ENCODE measurements at places on chromosomes 4 and X.

- no peak for DNase-seq
Observed at GRCh38 chr4:107721436-107722100, 1.5 kb upstream of the PAPSS1 start.

- no peak for DNase-seq
Observed at GRCh38 chrX:104621781-104622180, 55.8 kb downstream of the IL1RAPL2 start.

- peak; percentile 3 for DNase-seq
Observed at GRCh38 chrX:48083212-48083611, 11.8 kb upstream of the ZNF630 start.

- no peak for DNase-seq
Observed at GRCh38 chr4:168321006-168321405, 2.5 kb upstream of the DDX60 start.

- DNase-seq = no peak
Observed at GRCh38 chr4:189498457-189498856, 442.2 kb upstream of the FRG1 start.

- DNase-seq = no peak
Observed at GRCh38 chrX:123447506-123447905, 263.4 kb downstream of the GRIA3 start.

GRCh38 chr4:89598602-89599001 lies 238.4 kb downstream of the SNCA start:
- no peak for DNase-seq

- no peak for DNase-seq
Observed at GRCh38 chr4:139942241-139942640, 211.7 kb downstream of the MAML3 start.

DNA sequence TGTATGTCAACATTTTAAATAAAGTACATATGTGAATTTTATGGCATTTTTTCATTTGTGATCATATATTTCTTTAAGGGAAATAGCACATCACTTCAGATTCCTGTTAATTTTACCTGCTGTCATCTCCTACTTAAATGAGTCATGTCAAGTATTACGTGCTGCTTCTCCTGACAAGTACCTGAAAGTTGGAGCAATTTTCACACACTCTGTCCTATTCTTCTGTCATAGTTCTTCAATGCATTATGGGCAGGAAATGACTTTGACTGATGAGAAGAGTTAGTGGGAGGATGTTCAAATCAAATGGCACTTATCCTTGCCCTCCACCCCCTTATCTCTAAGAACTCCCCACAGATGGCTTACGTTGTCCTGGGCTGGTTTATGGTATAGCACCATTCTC lies 64.2 kb upstream of the SYTL5 start:
- DNase-seq = no peak

DNA sequence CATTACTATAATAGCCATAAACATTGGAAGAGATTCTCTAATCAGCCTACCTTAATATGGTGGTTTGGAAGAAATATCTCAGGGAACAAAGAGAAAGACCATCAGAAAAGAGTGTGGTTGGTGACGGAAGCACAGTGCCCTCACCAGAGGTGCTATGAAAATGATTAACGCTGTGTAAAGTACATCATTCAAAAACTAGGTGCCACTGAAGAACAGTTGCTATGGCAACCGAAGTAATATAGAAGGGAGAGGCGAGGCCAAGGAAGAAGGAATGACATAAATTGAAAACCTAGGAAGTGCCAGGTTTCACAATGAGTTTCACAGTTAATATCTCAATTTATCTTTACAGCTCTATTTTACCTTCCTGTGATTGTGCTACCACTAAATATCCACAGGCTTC lies 57.0 kb upstream of the ARSJ start:
- DNase-seq = no peak

GRCh38 chrX:103635436-103635835 lies 6.7 kb downstream of the TCEAL1 start:
- DNase-seq = no peak

DNA sequence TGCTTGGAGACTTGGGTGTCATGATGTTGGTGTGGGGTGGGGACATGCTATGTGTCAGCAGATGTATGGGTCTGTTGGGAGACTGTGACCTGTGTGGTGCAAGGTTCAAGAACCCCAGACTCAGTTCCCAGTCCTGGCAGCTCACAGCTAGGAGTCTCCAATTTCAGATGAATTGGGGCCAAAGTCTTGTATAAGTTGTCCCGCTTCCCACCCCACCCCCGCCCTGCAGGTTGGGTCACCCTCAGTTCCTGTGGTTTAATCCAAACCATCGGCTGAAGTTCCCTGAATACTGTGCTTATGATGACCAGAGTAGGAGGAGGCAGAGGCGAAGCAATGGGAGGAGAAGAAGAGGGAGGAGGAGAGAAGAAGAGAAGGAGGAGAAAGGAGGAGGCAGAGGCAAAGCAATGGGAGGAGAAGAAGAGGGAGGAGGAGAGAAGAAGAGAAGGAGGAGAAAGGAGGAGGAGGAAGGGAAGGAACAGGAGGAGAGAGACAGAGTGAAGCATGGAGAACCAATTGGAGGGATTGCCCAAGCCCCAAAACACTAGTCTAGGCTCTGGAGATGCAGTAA lies 112.6 kb downstream of the EFNB1 start:
- DNase-seq = no peak

GRCh38 chr4:8736090-8736825 lies 135.4 kb downstream of the HMX1 start:
- no peak for DNase-seq

GRCh38 chr4:5825321-5826041 lies 67.4 kb downstream of the CRMP1 start:
- no peak for DNase-seq

DNA sequence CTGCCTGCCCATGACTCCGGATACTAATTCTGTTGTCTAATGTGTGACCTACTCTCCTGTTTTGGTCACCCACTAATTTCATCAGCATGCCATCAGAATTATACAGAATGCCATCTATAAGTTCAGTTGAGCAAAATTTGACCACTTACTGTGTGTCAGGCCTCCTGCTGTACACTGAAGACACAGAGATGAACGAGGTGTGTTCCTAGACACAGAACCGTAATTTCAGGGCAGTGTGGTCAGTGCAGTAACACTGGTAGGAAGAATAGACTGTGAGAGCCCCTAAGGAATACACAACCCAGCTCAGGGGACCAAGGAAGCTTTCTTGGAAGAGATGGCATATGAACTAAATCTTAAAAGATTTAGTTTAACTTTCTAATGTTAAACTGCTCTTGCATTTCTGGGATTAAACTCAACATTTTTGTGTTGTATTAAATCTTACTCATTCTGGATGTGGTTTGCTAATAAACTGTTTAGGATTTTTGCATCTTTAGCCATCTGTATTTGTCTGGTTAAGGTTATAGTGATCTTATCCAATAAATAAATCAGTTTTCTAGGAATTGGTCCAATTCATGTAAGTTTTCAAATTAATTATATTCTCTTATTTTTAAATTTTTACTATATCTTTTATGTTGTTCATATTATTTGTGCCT lies 34.3 kb downstream of the KANTR start:
- DNase-seq = no peak

GRCh38 chrX:40759374-40759773 lies 24.0 kb upstream of the MED14 start:
- DNase-seq = no peak

DNA sequence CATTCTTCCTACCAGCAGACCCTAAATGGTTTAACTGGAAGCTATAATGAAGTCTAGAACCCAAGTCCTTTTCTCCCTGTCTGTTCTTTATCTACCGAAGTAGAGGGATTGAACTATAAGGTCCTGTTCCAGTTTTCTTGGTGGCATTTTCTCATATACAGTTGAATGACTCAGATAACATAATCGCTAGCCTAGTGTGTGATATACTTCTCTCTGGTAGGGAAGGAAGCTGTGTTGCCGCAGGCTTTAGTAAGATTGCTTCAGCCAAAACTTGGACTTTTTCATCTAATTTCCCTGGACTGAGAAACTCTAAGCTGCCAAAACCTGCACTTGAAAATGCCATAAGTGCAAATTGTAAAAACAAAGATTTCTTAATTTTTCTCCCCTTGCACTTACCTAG lies 123.4 kb downstream of the NWD2 start:
- DNase-seq = no peak

- no peak for DNase-seq
Observed at GRCh38 chr4:4968161-4968725, 51.0 kb downstream of the CYTL1 start.

GRCh38 chrX:50778272-50778671 lies 35.7 kb downstream of the SHROOM4 start:
- no peak for DNase-seq

- no peak for DNase-seq
Observed at GRCh38 chr4:12120968-12121367, 692.3 kb upstream of the HS3ST1 start.

- no peak for DNase-seq
Observed at GRCh38 chr4:42844422-42845070, 48.0 kb upstream of the GRXCR1 start.

DNA sequence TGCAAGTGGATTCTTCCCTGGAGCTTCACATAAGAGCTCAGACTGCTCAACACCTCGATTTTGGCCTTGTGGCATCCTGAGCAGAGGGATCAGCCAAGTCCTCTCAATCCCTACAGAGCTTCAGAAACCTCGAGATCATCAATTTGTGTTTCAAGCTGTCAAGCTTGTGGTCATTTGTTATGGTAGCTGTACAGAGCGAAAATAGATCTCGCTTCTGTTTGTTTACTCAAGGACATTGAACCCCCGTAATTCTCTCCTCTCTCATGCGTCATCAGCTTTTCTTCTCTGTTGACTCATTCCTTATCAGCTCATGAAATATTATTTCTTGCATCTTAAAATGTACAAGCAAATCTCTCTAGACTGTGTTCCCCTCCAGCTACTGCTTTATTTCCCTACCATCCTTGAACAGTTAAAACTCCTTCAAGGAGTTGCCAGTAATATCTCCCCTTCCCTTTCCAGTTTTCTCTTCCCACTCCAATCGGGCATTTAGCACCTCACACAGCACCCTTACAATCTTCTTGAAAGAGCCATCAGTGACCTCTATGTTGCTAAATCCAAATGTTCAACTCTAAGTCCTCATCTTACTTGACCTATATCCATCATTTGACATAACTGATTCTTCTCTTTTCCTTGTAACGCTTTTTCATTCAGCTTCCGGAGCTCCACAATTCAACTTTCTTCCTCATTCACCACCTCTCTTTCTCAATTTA lies 106.2 kb upstream of the FAT1 start:
- DNase-seq = no peak

DNA sequence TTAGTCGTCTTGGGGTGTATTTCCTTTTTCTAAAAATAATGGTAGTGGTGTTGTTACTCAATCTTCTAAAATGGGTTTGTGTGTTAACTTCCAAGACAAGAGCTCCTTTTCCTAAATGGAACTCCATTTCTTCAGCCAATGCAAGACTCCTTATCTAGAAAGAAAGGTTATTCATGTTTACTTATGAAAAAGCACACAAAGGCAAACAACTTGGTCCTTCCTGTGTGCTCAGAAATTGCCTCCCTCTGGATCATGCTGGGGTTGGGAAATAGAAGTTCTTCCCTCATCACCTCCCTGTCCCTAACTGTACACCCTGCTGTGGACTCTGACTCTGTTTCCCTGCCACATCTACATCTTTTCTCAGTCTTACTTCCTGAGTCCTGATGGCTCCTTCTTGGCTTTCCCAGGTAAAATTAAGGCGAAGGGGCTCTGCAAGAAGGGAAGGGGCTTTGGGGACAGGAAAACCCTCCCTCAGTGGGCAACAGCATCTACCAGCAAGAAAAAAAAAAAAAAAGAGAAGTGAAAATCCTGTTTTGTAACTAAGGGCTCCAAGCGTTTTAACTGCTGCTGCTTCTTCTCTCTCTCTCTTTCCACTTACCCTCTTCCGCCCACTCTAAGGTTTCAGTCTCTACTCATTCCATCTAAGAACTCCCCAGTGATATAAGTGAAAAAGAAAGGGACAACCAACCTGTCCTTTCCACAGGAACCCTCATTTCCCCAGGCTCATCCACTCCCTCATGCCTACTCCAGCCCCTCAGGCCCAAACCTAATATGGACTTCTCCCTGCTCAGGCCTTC lies 19.8 kb upstream of the TASL start:
- no peak for DNase-seq

DNA sequence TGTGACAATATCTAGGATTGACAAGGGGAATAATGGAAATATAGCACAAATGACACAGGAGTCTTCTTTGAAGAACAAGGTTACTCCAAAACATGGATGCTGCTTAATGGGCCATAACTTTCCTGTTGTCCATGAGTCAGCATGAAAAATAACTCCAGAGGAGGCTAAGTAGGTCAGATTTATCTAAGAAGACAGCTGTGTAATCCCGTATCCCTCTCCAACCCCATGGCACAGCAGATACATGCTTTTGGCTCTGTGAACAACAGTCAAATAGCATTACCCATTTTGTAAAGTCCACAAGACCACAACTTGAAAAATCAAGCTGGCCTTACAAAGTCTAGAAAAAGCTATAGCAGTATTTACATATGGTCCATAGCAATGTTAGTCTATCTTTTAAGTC lies 2.1 kb upstream of the TMEM131L start:
- no peak for DNase-seq

DNA sequence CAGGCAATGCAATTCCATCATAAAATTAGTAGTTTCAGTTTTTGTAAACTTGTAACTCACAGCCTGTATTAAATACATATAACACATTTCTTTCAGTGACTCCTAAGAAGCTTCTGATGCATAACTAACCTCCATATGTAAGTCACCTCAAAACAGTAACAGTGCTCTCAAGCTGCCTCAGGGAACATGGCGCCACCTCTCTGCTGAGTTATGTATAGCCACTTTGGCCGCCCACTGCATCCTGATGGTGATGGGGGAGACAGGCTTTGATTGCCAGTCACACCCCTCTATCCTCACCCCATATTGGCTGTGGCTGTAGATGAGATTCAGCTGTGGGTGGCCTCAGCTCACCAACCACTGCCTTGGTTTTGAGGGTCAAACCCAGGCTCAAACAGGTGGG lies 54.3 kb downstream of the LRBA start:
- DNase-seq = no peak

GRCh38 chrX:2576793-2577192 lies 76.0 kb upstream of the DHRSX start:
- no peak for DNase-seq

- DNase-seq = no peak
Observed at GRCh38 chrX:96438803-96439202, 245.8 kb upstream of the DIAPH2 start.

DNA sequence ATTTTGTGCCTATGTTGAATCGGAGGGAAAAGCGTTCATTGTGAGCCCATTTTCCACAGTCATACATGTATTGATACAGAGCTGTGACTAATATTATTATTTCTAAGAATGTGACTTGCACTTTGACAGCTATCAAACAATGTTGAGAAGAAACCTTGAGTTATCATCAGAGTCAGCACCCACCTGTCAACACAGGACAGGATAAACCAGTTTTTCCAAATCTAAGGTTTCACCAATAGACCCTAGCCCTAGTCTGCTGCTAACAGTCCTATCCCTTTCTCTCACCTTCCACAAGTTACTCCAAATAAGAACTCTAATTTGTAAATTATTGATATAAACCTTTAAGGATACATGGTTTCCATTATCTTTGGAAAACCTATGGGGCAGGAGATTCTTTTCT lies 47.7 kb upstream of the DHX15 start:
- DNase-seq = no peak

GRCh38 chrX:68098431-68098830 lies 334.9 kb downstream of the OPHN1 start:
- DNase-seq = no peak
